ENCODE measurements at places on chromosomes 11 and 22.

DNA sequence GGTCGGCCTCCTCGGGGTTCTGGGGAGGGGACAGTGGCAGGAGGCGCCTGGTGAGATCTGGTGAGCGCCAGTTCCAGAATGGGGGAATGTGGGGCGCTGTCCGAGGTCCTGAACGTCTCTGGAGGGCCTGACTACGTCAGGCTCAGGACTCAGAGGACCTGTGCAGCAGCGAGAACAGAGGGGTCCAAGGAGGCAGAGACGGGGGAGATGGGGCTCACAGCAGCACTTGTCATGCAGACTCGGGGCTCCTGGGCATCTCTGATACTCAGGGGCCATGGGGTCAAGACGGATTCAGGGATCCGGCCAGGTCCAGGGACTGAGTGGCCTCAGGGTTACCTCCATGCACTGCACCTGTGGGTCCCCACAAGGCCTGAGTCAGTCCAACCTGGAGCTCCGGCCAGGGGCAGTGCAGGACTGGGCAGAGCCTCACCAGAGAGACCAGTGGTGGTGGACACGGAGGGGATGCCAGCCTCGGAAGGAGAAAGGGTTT, 92.2 kb downstream of the BRD1 start:
- DNase-seq, result no peak

DNA sequence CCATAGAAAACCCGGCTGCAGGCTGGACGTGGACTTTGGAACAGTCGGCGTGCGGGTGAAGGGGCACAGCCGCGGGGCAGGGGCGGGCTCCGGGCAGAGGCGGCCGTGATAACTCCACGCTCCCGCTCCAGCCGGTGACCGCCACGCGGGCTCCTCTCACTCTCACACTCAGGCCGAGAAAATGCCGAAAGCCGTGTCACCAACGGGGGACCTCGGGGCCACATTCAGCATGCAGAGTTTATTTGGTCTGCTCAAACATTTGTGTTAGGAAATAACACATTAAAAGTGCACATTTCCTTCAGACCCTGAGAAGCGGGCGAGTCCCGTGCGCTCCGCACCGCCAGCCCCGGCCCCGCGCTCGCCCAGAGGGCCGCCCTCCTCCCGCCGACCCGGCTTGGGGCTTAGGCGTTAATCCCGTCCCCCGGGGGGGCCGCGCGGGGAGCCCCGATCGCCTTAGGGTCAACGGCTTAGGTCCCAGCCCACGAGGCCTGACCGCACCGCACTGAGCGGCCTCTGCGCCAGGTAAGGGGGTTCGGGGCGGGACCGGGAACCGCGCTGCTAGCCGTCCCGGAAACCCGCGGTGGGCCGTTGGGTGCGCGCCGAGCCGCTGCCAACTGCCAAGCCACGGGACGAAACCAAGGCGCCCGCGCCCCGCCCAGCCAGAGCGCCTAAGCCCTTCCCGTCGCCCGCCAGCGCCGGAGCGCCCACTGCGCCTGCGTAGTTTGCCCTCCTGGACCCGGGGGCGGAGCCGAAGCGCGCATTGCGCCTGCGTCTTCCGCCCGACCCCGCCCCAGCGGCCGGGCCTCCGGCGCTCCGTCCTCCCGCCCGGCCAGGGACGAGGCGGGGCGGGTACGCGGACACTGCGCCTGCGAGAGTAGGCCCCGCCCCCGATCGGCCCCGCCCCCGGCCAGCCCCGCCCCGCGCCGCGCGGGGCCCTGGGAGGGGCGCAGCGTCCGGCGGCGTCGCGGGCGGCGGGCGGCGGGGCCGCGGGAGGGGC, at the start of gene ZBED4:
TSS of gene ZBED4 (plus strand) at position 947 of the 997 bp plus-strand sequence. CDS start 29,819 bp downstream, outside the sequence.
- peak; percentile 91 for DNase-seq

DNA sequence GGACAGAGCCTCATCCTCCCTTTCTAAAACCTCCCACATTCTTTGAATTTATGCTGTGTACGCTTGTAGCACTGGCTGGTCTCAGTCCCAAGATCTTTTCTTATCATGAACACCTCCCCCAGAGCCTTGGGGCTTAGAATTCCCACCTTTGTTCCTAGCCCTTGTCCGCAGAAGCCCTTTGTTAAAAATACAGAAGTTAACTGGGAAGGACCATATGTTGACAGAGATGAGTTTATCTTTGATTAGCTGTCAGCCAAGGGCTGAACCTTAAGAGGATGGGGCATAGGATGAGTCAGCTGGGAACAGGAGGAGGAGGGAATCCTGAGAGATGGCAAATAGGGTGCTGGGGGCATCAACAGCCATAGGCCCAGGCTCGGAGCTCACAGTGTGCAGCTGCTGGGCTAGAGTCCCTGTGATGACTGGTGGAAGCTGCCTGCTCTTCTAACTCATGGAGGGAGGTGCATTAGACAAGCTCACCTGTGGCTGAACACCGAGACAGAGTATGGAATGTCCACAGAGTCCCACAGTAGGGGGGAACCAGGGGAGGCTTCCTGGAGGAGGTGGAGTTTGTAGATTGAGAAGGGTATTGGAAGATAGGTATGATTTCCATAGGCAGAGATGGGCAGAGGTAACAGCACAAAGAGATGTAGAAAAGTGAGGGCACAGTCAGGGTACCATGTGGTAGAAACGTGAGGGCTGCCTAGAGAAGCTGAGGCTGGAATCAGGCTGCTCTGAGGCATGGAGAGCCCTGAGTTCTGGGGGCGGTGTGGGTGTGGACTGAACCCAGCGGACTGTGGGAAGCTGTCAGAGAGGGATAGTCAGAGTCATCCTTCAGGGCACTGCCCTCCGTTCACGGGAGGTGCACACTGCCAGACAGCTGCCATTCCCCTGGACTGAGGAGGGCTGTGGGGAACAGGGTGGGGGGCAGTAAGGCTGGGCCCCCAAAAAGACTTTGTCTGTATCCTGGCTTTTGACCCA, 9.9 kb downstream of the MICAL2 start:
- DNase-seq, result no peak

DNA sequence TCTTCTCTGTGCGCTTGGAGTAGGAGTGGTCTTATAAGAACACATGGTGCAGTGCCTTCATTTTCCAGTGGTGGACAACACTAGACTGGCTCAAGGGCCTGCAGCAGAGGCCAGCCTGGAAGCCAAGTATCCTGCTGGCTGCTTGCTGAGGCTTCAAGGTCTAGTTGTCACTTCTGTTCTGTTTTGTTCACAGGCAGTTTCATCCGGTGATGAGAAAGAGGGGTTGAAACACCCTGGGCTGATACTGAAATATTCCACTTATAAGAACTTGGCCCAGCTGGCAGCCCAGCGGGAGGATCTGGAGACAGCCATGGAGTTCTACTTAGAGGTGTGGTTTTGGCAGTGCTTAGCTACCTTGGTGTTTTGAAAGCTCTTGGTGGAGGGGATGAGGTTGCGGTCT, 29.8 kb downstream of the CABIN1 start:
- no peak for DNase-seq

- no peak for DNase-seq
Measured at GRCh38 chr22:17114898-17115235, 6.3 kb downstream of the TMEM121B start.

DNA sequence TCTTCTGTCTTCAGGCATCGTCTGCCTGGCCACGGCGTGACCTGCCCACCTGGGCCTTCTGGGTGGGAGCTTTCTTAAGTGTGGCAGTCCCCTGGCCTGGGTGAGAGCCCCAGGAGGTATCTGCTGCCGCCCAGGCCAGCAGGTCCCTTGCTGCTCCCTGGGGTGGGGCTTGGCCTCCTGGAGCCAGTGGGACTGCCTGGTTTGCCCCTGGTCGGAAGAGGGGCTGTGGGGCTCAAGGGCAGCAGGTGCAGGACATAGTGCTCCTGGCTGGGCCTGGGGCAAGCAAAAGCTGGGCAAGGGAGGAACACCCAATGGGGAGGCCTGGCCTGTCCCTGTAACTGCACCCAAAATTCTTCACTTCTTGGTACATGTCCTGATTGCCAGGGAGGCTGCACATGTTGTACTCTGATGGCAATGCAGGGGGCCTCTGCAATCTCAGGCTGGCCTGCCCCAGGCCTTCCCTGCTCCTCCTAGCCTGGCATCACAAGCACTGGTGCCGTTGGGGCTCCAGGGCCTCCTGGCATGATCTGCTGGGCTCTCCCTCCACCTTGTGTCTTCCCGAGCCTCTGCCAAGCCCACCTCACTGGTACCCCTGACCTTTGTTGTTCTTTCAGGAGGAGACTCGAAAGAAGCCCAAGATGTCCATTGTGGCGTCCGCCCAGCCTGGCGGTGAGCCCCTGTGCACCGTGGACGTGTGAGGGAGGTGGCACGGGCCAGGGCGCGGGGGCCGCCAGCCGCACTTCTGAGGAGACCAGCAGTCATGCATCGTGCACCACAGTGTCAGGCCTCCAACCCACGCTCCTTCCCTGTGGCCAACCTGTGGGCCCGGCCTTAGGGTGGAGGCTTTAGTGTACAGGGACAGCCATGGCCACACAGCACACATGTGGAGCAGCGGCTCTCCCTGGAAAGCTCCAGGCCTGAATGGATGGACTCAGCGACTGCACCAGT, 6.2 kb upstream of the RANBP1 start:
- DNase-seq, result no peak

- DNase-seq, result no peak
Measured at GRCh38 chr22:25976356-25976755, 192.9 kb upstream of the SEZ6L start.

DNA sequence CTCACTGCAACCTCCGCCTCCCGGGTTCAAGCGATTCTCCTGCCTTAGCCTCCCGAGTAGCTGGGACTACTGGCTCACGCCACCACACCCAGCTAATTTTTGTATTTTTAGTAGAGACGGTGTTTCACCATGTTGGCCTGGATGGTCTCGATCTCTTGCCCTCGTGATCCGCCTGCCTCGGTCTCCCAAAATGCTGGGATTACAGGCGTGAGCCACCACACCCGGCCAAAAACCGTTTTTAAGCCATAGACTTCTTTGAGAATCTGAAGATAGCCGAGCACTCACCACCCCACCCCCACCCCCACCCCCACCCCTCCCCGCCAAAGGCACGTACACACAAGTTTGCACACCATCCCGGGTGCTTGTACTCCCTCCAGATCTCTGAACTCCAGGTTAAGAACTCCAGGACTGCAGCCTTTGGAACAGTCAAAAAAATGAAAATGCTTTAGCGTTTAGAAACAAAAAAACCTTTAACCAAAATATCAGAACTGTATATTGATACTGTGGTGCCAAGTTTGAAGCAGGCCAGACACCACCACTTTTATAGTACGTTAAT, 1.5 kb downstream of the CRKL start:
- DNase-seq, result no peak

GRCh38 chr11:130894322-130895025, 21.8 kb downstream of the SNX19 start:
- DNase-seq, result no peak

DNA sequence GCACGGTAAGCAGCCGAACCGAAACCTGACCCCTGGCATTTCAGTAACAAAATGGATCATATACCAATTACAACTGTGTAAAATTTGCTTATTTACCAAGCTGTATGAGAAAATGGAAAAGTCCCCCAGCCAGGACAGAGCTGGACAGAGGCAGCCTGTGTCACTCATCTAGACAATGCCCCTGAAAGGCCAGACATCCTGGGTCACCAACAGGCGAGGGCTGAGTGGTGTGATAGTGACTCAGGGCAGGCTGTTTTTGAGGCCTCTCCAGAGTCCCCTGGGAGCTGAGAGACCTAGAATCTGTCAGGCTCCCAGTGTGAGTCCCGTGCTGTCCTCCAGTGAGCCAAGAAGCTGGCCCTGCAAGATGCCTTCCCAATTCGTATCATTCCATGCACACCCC, 680.4 kb downstream of the TBC1D22A start:
- DNase-seq, result no peak

- no peak for DNase-seq
Measured at GRCh38 chr22:40855071-40855978, 1.1 kb downstream of the ST13 start.

DNA sequence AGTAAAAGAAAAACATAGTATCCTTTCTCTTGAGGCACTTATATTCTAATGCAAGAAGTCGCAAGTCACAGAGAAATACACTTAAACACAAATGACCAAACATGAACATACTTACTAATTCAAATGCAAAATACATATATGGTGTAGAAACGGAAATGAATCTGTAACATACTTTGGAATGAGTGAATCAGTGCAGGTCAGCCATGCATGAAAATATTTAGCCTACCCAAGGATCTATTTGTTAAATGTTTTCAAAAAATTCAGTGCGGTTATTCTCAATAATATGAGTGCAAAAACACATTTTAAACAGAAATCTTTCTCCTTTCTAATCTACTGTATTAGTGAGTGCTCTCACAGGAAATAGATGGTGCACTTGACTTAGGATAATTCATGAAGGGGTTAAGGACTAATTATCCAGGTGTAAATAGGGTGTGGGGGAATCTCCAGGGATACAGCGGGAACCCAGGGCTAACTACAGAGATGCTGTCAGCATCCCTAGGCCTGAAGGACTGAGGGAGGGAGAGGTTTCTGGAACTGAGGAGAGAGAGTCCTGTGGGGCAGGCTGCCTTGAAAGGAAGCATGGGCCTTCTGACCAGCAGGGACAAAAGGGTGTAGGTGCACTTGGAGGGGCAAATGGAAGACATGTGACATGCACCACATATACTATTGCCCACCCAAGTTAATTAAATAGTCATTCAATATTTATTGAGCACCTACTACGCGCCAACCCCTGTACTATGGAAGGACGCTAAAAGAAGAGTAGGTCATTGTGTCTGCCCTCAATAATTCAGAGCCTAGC, 139.2 kb downstream of the MAML2 start:
- DNase-seq, result no peak

GRCh38 chr11:79897896-79898295, 457.1 kb upstream of the TENM4 start:
- DNase-seq, result no peak

DNA sequence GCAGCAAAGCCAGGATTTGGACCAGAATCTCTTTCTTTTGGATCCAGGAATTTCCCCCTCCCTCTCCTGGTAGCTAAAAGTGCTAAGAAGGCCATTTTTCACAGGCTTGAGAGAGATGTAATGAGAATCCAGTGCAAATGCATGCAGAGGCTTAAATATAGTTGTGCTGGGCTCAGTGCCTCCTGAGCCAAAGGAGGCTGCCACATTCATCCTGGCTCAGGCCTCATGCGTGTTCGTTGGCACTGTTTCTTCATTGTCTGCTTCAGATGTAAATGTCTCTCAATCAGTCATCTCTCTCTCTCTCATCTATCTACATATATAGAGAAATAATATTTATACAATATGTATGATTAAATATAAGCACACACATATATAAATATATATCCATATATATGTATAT, 83.6 kb downstream of the INSC start:
- DNase-seq, result no peak

DNA sequence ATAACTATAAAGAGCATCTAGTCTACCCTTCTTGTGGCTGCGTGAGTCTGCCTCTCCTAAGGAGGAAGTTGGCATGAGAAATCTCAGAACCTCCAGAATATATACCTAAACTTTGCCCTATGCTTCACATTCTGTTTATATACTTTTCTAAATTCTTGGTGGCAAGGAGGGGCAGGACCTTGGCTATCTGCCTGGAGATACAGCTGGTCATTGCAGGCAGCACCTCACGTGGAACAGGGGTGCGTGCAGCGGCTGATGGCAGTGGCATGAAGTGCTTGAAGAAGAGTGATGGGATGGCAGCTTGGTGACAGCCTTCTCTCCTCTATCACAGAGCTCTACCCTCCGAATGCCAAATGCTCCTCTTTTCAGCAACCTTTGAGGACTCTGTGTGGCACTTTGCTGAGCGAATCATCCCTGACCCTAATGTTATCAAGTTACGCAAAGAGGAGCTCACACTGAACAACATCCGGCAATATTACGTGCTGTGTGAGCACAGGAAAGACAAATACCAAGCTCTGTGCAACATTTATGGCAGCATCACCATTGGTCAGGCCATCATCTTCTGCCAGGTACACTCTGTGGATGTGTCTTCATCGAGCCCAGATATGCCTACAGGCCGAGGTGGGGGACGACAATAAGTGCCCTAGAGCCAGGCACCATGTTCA, 12.5 kb downstream of the DDX25 start:
- no peak for DNase-seq
